GM19239 (cell line): ENCODE measurements at places on chromosomes 4 and X.

DNA sequence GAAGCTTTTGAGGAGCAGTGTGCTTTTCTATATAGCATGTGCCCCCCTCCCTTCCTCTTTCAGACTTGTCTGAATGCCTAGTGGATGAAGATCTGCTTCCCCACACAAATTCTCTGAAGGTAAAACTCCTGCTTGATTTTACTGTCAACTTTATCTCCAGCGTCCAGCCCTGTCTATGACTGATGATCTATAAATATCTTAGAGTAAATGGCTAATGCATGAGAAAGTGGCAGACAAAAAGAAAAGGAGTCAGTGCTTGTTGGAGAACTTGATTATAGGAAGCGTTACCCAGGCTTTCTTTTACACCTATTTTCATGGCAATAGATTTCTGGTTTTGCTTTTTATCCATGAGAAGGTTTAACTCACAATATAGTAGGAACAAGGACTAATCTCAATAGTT, 168.3 kb upstream of the HS3ST1 start:
- no peak for DNase-seq

DNA sequence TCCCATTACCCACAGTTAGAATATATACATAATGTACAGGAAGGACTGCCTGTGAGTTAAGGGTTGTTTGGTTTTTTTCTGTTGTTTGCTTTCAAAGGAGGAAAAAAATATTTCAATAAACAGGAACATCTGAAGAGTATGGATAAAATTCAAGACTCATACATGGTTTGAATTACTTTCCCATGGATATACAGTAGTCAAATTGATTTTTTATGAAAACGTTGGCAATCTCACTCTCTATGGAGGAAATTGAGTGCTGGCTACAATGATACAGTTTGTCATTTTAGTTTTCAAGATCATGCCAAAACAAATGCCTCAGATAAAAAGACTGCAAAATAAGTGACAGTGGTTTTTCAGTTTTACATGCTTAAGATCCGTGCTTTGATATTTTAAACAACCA, 116.6 kb downstream of the SH3RF1 start:
- DNase-seq, result no peak

GRCh38 chr4:105632599-105632998, 75.9 kb downstream of the INTS12 start:
- DNase-seq, result no peak

- no peak for DNase-seq
Measured at GRCh38 chr4:188214861-188215260, 75.6 kb downstream of the TRIML1 start.

DNA sequence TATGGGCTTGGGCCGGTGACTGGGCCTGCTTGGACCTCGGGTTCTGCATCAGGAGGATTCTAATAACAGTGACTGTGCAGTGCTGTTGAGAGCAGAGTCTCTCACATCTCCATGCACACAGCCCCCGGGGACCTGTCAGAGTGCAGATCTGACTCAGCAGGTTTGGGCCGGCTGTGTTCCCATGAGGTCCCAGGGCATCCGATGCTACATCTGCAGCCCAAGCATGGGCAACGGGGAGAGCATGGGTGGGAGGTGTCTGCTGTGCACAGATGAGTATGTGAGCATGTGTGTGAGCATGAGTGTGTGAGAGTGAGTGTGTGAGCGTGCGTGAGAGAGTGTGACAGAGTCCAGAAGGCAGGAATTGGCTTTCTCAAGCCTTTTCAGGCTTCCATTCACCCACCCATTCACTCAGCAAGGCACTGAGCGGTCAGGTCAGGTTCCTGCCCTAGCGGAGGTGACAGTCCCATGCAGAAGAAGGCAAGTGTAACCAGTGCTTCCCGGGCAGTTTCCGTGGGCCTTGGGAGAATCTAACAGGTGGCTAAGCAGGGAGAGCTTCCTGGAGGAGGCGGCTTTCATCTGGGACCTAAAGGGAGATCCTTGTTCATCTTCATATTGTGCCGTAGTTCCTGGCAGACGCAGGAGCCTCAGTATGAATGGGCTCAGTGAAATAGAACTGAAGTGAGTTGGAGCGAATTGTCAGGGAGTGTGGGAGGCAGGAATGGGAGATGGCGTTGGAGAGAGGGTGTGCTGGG, 62.6 kb downstream of the SORCS2 start:
- DNase-seq, result peak; percentile 34

DNA sequence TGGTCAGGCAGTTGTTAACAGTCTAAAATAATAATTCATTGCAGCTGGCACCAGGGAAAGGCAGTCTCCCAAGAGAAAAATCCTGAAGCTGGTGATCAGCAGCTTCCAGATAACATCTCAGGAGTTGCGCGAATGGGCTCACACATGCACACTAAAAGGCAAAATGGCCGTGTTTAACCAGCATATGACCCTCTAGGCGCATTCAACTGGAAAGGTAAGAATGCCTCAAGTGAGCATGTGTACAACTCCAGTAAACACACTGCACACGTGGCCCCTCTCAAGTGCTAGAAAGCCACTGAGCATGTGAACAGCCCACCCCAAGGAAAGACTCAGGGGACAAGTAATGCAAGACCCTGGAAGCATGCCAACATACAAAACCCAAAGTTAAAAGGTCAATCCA, 33.1 kb downstream of the STPG2 start:
- no peak for DNase-seq

DNA sequence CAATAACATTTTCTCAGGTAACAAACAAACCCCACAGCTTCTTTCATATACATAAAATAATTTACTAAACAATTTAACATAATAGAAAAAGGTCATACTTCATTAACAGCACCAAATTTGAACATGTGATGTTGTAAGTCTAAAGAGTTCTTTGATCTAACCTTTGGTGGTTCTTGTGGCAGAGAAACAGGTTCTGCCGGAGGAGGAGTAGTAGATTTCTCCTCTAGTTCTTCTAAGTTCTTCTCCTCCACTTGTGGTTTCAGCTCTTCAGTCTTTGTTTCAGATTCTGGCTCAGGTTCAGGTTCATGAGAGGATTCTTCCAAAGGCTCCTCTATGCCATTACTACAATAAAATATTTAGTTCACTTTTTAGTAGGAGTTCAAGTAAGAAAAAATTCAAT, 18.3 kb downstream of the G3BP2 start:
- no peak for DNase-seq

- no peak for DNase-seq
Measured at GRCh38 chr4:61922766-61923165, 722.6 kb downstream of the ADGRL3 start.

DNA sequence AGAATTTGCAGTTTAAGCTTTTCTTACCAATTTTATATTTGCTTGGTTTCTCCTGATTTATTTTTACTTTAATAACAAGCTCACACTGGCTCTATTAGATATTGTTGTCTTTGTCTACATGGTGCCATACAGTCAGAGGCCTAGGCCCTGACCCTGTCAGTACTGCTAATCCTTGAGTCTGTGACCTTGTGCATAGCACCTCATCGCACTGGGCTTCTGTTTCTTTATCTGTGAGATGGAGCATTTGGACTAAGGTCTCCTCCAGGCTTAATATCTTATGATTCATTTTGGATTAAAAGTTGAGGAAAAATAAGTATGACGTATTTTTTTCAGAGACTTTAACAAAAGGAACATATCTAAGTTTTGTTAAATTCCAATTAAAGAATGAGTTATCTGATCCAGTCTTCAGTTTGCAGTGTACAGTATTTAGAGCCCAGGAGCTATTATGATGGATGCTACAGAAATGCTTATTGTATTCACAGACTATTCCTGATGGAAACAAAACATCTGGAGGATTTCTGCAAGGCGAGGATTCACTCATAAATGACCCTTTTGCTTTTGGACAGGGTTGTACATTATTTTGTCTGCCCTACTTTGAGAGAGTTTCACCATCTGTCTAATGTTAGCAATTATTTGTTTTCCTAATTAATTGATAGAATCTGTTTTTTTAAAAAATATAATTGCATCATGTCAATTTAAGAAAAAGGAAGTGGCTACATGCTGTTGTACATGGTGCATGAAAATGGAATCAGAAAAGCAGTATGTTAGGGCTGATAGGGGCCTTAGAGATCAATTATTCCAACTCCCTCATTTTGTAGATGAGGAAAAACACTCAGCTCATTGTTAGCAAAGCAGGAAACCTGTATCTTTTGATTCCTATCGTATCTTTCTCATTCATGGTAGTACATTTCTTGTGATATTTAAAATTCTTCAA, 203.6 kb downstream of the BANK1 start:
- DNase-seq, result no peak

DNA sequence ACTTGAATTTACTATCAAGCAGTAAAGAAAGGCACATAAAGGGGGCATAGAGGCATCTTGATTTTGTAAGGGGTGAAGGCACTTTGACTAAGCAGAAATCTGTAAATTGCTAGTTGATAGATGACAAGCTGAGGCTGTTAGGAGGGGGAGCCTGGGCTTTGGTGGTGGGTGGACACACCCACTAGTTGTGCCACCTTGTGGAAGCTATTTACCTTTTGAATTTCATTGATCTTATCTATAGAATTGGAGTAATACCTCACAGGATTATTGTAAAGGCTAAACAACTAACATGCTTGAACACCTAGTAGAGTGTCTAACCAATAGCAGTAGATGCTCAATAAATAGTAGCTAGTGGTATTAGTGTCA, 142.8 kb upstream of the KCNIP4 start:
- no peak for DNase-seq

GRCh38 chrX:25726539-25726938, 411.6 kb upstream of the MAGEB18 start:
- no peak for DNase-seq

GRCh38 chrX:25337841-25338240, 322.1 kb upstream of the ARX start:
- DNase-seq, result no peak

DNA sequence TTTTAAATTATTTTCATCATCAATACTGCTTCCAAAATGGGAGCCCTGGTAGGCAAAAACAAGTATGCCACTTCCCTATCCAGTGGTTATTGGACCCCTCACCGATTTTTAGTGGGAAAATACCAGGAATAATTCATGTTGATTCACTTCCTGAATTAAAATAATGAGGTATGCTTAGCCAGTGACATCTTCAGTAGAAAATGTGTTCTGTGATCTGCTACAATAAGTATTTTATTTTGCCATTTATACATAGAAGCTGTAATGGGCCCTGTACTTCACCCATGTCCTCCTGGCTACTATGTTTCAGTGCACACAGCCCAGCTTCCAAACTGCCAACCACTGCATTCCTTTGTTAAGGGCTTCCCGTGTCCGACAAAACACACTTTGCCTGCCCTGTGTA, 41.0 kb upstream of the KLHL34 start:
- no peak for DNase-seq

- no peak for DNase-seq
Measured at GRCh38 chrX:136447308-136447707, 40.4 kb upstream of the BRS3 start.

- DNase-seq, result no peak
Measured at GRCh38 chr4:185534866-185535611, at the start of gene PDLIM3. TSS of gene PDLIM3 (minus strand) at chr4:185535507. CDS start at chr4:185535434, 73 bp downstream.

GRCh38 chrX:72714478-72714916, 391 bp upstream of the PHKA1 start:
- DNase-seq, result no peak

- no peak for DNase-seq
Measured at GRCh38 chr4:126396703-126397102, 1081.9 kb downstream of the FAT4 start.

- no peak for DNase-seq
Measured at GRCh38 chr4:137360761-137361160, 171.5 kb downstream of the PCDH18 start.

DNA sequence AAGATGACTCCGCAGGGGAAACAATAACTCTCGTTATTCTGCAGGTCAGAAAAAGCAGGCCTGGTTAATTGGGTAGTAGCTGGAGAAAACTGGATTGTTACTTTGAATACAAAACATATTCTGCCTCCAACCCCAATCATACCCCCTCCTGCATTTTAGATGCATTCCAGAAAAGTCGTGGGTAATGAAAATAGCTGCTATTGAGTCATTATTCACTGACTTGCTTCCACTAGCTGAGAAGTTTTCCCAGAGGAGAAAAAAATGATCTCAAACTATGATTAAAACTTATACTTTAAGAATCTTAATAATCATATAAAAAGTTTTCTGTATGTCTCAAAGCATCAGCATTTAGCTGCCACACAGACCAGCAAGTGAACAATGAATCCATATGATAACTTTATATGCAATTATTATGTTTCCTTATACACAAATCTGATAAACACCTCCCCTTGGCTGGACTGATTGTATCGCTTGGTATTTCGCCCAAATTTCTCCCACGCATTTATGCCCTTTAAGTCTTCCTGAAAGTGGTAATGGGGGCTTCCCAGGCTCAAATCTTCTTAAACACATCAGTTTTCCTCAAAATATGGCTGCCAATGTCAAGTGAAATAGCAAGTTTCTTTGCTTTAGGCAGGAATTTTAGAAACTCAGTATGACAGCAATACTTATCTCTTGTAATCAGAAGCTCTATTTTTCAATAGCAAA, 181.0 kb downstream of the LDB2 start:
- DNase-seq, result no peak

DNA sequence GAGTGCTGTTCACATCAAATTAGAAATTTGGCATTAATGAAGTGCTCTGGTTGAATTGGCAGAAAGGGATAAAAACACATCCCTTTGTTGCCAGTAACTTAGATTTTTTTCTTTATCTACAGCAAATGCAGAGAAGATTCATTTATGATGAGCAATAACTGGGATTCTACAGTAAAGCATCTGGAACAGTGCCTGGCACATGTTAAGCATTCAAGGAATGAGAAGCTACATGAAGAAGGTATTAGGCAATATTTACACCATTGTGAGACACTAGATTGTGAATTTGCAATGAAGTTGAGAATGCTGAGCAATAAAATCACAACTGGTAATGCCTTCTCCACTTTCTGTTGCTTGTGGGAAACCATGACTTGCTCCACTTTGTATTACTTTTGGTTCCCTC, 33.5 kb downstream of the PCDH19 start:
- DNase-seq, result no peak
